Omental fat pad (tissue), 4 donors: ENCODE measurements at places on chromosomes 4 and X.
A peak's percentile ranks its signal among the peaks of the same experiment; 100 is the strongest.

DNA sequence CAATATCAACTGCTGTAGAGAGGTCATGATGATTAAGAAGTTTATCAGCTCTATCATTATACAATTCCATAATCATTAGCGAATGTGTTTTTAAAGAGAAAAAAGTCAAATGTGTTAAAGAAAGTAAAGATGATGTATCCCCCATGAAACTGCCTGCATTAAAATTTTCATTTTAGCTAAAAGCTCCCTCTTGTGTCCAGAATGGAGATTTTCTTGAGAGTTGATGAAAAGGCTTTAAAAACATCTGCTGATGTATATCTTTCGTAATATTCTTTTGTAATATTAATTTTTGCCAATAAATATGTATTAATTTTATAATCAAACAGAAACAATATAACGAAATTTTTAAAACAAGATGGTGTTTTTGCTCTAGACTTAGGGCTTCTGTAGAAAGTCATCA, 52.1 kb upstream of the LHFPL1 start:
- no peak for DNase-seq

GRCh38 chr4:172874944-172875343, 293.7 kb upstream of the GALNT7 start:
- no peak for DNase-seq

DNA sequence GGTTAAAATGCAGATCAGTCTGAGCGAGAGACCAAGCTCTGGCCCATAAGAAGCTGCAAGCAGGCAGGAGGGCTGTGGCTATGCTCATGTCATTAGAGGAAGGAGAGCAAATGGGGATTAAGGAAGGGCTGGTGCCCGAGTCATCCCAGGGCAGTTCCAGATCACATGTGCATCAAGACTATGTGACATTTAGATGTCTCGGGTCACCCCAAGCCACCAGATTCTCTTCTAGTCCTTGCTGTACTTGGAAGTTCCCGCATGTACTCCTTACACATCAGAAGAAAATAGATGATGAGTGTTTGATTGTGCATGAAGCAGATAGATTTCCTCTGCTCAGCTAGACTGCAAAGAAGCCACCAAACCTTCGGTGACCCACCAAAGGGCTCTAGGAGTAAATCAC, 42.1 kb upstream of the KLHL34 start:
- DNase-seq, result no peak

DNA sequence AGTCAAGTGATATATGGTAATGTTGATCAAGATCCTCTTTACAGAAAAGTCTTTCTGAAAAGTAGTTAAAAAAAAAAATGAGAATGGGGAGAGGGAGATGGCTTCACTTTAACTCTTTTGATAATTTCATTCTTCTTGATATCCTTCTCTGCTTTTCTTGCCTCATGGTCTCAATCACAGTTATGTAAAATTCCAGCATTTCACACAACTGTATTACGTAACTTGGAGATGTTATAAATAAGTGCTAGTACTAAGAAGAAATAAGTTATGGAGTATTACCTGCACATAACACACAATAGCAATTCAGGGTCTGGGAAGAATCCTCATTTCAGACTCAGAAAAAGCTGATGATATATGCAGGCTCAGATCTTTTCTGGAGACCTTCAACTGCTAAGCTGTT, 22.0 kb downstream of the RUFY3 start:
- DNase-seq, result no peak

DNA sequence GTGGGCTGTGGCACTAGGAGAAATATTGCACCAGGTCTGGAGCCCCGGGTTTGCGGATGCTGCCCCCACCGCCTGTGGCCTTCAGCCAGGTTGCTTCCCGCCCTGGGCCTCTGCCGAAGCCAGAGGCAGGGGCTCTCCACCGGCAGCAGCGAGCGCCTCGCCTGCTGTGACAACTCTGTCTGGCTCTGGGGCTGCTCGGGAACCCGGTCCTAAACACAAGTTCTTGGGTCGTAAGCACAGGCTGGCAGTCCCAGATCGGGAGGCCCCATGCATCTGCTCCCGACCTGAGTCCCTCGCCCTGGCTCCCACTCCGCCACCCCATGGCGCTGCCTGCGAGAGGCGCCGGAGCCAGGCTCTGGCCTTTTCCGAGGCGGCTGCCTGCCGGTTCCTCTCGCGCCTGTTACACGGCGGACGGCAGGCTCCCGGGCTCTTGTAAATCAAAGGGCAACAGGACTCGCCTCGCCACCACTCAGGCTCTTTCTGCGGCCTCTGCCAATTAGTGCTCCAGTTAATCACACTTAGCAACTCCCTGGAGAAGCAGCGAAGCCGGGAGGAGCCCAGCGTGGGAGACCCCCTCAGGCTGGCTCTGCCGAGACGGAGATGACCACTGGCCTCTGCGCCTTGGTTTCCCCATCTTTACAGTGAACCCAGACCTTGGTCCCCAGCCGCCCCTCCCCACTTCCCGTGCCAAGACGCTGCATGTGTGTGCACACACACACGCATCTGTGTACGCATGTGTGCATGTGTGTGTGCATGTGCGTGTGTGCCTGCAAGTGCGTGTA, 109.2 kb downstream of the DCTD start:
- no peak for DNase-seq

DNA sequence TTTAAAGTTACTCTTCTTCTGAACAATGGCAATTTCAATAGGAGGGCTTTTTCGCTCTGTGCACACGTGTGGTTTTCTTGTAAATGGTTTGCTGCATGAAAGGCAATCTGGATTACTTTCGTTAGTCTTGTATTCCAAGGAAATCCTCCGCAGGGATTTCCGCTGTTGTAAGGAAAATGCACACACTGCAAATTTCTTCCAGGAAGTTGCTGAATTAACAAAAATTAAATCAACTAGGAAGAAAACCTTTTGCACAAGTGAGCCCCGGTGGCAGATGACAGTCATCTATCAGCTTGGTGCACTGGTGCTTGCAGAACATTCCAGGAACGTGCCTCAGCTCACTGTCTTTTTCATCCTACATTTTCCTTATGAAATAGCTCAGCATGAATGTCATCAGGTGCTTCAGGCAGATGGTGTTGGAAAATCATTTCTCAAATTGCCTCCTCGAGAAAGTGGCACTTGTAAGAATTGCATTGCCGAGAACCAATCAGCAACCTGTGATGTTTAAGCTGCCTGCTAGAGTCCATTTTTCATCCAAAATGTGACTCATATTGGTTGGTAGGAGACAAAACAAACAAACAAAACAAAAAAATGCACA, 272.4 kb upstream of the VCX start:
- DNase-seq, result no peak

- no peak for DNase-seq
These were observed 83.2 kb upstream of the FAT1 start for GRCh38 chr4:186806679-186807421.

GRCh38 chrX:3815896-3816664, 102.6 kb upstream of the PRKX start:
- peak; percentile 27 for DNase-seq

DNA sequence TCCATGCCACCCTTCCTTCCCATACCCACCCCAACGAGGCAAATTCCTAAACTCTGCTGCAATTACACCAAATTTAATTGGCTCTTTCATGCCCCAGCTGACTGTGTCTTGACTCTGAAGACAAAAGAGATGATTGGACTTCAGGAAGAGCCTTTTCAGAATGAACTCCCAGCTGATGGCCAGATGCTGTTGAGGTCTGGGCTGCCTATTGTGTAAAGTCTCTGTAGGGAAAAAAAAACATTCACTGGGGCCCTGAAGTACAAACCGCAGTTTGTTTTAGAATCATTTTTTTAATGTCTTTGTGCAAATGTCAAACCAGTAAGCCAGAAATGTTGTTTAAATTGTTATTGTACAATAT, 174.8 kb downstream of the HHIP start:
- no peak for DNase-seq

- DNase-seq, result no peak
These were observed 66.3 kb downstream of the SMC1A start for GRCh38 chrX:53356186-53356585.

GRCh38 chrX:80285131-80285773, 135.0 kb upstream of the TENT5D start:
- no peak for DNase-seq

DNA sequence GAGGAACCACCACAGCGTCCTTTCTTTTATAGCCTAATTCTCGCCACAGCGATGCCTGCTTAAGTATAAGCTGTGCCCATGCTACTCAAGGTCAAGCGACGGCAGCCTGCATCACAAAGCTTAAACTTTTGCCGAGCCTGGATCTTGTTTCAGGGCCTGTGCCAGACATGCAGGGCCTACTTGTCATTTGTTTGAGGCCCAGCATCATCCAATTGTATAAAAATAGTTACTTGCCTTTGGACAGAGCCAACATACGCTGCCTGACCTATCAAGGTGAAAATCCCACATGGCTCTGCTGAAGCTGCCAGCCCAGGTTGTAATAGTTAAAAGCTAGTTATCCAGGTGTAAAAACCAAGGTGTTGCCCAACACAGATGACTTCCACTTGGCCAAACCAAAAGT, 107.1 kb downstream of the TMEM131L start:
- DNase-seq, result no peak

DNA sequence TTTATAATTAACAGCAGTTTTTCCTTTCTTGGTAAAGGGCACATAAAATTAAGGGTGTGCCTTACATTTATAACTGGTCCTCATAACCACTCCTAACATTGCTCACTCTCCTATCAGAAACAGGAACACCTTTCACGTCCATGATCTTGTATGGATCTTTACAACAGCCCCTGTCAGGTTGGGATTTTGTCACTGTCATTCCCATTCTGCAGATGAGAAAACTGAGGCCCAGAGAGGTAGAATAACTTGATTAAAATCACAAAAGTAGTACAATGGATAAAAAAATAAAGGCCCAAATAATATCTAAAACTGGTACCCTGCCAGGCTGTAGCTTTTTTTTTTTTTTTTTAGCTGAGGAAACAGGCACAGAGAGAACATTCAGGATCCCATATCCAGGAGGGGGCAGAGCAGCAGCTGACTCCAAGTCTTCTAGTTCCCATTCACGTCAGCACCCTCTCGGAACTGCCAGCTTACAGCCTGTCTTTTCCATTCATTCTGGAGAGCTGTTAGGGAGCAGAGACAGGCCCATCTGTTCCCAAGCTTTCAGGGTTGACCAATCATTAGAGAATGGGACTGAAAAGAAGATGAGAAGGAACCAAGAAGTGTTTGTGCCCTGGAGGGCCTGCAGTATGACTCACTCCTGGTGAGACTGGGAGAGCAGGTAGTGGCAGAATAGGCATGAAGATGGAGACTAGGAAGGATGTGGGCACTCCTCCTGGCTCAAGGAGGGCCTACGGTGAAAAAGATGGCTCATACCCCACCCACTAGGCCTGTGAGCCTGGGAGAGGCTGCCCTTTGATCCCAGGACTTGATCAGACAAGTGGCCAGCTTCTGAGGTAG, 7.3 kb downstream of the SUV39H1 start:
- no peak for DNase-seq

- no peak for DNase-seq
These were observed 101.8 kb downstream of the ARAP2 start for GRCh38 chr4:36142504-36142903.

DNA sequence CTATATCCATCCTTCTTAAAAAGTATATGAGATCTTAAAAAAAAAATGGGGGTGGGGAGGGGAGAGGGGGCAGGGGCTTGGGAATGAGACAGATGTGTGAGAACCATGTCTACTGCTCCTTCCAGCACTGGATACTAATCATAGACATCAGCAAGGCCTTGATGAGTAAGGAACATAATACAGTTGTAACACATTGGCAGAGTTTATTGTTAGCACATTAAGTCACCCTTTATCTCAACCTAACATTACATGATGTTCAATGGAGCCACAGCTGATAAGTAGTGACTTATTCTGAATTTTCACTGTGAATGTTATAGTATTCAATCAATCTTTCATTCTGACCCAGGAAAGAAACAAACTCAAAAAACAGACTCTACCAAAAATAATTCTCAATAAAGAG, 47.3 kb upstream of the KCNE5 start:
- no peak for DNase-seq
